ENCODE measurements at places on chromosomes 2 and 18. TPM values are rescaled to one million over a fixed set of nuclear protein-coding genes. Genes with fewer than 3 reads are reported as not detected.

DNA sequence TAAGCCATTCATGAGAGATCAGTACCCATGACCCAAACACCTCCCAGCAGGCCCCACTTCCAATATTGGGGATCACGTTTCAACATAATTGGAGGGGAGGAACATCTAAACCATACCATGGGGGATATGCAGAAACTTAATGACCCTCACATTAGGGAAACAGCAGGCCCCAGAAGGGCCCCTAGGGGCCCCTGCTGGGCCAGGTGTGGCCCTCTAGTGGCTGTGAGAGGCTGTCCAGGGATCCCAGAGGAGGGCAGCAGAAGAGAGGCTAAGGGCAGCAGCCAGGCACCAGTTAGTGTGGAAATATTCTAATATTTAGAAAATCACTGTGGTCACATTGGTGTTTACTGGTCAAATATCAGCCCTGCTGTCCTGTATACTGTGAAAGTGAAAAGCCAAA is 49.3 kb upstream of the ANKRD44 start:
- DNase-seq: no peak

GRCh38 chr18:10387399-10387798 is 67.0 kb upstream of the APCDD1 start:
- no peak for DNase-seq

Gene FBXO36
- total RNA-seq: 8.1 TPM

GRCh38 chr2:160906878-160907277 is 253.3 kb upstream of the TANK start:
- DNase-seq: no peak

GRCh38 chr2:15163326-15163725 is 397.8 kb downstream of the NBAS start:
- DNase-seq: no peak

DNA sequence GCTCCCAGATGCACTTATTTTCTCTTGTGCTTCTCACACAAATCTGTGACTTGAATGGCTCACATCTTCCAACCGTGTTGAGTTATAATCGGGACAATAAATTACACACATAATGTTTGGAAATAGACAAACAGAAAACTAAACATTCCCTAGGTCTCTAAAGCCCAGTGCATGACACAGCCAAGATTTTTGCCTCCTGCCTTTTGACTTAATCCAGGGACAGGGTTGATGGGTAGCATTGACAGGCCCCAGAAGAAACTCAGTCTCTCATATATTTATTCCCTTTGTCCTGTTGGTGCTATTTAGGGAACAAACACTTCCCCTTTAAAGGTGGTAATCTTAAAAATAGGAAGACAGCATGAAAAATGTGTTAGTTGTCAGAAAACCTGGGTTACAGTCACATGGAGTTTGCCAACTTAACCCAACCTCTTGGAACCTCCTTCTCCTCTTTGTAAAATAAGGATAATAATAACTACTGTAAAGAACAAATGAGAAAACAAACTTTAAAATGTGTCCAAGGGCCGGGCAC is 24.0 kb upstream of the ARPC2 start:
- DNase-seq: no peak

DNA sequence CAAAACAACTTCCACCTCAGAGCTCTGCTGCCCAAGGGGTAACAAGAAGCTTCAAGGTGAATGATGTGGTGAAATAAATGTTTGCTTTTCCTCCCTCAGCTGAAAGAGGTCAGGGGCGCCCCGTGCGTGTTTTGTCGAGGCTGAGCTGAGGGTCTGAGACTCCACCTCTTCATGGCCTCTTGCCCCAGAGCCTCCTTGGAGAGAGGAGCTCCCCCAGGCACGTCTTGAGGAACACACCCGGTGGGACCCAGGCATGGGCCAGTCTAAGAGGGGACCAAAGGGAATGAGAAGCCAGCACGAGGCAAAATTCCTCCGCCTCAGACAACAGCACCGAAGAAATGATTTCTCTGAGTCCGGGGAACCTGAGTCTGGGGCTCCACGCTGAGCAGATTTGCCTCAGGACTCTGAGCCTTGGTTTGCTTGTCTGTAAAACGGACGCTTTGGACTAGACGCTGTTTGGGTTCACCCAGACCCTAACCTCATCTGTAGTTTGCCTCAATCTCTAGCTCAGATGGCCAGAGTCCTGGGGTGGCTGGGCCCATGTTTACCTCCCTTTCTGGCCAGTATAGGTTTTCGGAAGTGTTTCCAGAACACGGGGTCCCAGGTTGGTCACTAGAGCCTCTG is 56.4 kb upstream of the ODC1 start:
- DNase-seq: no peak

DNA sequence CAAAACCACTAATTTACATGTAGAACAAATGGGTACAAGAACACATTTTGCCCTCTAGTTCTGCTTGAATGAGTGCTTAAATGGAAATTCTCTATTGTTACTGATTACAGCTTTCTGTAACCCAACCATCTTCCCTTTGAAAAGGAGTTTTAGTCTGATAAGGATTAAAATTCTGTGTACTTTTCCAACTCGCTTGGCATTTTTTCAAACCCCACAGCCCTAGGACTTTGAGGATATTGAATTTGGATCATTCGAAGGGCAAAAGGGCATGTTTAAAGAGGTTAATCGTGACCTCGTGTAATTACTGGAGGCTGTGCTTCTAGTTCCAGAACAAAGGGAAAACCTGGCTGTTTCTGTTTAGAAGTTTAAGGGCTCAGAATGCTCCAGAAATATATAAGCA is 432.3 kb downstream of the PID1 start:
- no peak for DNase-seq

DNA sequence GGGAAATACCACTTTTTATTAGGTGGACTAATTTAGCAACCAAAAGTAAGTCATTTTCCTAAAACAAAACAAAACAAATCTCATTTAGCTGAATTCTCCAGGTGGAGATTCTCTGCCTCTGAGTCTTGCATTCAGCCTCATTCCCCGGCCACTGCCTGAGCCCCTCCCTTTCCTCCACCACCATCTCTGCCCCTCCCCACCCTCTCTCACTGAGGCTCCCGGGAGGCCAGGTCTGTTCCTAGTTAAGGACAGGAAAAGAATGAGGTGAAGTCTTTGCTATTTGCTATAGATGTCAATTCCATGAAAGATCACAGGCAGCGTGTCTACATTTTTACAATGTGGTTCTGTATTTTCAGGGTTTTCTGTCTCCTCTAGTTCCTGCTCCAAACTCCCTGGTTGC is 83.0 kb upstream of the SOX11 start:
- no peak for DNase-seq

GRCh38 chr2:182732736-182733135 is 16.7 kb downstream of the DNAJC10 start:
- no peak for DNase-seq

DNA sequence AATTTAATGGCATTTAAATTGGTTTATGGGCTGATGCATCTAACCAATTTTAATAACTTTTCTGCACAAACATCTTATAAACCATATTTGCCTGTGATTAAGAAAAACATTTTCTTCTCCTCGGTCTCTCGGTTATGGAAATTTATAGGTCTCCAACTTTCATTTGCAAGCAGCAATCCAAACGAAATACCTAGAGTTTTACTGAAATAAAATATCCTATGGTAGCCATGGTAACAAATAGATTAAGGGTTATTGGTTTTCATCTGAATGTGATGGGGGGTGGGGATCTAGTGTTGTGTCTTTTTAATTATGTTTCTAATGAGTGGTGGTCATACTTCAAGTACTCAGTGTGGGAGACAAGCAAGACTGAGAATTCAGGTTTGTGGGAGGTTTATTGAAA is 2.9 kb downstream of the KLHL29 start:
- no peak for DNase-seq

Gene FAM98A
- total RNA-seq: 22.6 TPM

GRCh38 chr2:175864137-175864850 is 137.8 kb downstream of the LNPK start:
- DNase-seq: no peak

Gene ARHGAP25
- total RNA-seq: 0.82 TPM

Gene RAPGEF4
- 45.1 TPM for total RNA-seq

DNA sequence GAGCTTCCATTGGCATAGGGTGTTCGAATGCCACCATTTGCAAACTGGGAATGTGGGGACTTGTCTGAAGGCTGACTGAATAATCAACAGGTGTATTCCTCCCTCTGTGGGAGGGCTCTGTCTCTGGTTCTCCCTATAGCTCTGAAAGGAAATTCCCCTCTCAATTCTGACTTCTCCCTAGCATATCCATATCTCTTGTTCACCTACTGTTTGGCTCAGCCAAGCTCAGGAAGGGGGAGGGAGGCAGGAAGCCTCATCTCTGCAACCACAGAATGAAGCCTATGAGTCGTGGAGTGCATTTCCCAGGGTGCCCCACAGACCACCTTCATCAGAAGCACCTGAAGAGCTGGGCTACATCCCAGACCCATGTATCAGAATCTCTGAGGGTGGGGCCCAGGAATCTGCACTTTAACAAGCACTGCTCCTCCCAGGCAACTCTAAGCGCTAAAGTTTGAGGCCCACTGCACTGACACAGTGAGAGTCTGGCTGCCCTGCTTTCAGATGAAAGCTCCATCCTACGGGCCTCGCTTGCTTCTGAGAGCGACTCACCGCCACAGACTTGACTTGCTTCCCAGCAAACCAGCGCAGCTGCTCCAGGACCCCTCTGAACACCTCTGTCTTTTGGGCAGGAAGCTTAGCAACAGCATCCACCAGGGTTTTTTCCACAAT is 32.0 kb downstream of the XDH start:
- DNase-seq: no peak

- peak; percentile 28 for DNase-seq
These were observed 18.5 kb upstream of the CCDC93 start for GRCh38 chr2:118032169-118033013.

DNA sequence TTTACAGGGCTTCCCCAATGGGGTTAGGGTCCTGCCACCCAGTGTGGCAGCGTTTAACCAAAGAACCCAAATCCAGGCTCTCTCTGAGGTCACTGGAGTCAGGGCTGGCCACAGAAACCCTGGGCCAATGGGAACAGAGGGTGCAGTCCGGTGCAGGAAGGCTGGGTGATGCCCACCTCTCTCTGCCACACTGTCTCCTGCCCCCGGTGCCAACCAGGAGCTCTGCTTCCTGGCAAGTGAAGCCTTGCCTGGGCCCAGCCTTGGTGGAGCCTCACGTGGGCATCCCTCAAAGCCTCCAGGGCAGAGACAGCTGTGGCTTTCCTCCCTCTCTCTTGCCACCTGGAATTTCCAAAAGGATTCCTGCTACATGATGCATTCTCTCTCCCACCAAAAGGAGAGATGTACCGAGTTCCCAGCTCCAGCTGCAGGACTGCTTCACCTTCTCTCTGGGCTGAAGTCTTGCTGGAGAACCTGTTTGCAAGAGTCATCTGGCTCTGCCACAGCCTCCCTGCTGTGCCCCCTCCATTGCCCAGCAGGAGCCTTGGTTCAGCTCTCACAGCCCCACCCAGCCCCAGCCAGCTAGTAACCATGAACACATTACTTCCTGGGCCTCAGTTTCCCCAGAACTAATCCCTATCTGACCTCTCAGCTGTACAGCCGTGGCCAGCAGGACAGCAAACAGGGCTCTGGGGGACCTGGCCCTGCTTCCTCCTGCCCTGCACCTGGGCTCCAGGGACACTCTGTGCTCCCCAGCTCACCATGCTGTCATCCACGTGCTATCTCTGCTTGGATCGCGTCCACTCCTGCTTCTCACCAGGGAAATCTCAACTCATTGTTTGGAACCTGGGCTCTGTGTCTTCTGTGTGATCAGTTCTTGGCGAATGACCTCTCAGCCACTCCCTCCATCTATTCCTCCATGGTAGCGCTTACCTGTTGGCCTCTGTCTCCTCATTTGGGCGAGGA is 43.4 kb downstream of the KCNF1 start:
- DNase-seq: no peak

GRCh38 chr2:104849101-104849500 is 4.8 kb upstream of the POU3F3 start:
- no peak for DNase-seq

DNA sequence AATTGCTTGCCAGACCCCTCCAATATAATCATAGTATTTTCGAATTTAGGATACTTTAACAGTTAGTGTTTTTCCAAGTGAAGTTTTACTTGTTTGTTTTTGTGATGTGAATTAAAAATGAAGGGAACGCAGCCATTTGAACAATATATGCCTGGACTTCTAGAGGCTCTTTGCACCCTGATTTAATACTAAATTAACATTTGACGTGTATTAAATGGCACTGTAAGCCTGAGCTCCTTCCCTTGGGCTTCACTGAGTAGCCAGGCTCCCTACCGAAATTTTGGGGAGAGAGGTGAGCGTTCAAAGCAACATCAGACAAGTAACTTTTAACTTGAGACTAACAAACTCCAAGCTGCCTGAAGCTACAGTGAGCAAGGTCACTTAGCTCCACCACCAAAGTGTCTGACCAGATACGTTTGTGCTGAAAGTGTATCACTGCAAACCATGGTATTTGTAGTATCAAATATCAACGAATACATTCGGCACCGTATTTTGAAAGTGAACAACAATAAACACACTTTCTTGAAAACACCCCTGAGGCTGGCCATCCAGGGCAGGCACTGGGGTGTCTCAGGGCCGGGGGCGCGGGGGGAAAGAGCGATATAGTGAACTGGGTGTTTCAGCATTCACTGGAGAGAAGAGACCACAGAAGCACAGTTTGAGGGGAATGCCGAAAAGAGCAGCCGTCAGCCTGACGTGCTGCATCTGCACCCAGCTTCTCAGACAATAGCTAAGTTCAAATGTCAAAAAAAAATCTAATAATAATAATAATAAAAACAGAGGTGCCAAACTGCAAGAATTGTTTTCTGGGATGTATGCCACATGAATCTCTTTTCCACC is 7.7 kb upstream of the POU3F3 start:
- DNase-seq: no peak

- DNase-seq: no peak
These were observed 443.5 kb upstream of the MAP2 start for GRCh38 chr2:208980321-208980720.

Gene C2orf72
- 16.1 TPM for total RNA-seq

- DNase-seq: no peak
These were observed 180.6 kb downstream of the PARD3B start for GRCh38 chr2:204725693-204726360.

GRCh38 chr18:79218605-79219190 is 149.5 kb downstream of the ATP9B start:
- DNase-seq: no peak

Gene RAMP1
- 4.6 TPM for total RNA-seq

- DNase-seq: peak; percentile 45
These were observed 11.2 kb downstream of the TMEM127 start for GRCh38 chr2:96254571-96254970.

- no peak for DNase-seq
These were observed 114.1 kb upstream of the TRIB2 start for GRCh38 chr2:12602661-12603060.

GRCh38 chr2:134550566-134551164 is 168.1 kb downstream of the TMEM163 start:
- DNase-seq: no peak

DNA sequence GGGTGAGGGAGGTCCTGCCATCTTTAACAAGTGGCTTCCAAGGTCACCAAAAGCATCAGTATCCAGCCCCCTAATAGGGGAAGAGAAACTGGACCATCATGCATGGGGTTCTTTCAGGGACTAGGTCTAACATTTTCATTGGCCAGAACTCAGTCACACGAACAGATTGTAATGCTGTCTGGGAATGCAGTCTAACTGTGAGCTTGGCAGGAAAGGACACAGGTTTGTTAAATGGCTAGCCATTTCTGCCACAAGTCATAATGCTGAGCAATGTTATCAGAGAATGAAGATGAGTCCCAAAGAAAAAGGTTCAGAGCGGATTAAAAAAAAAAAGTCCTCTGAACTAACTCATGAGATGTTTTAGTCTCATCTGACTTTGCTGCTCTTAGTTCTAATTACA is 70.9 kb upstream of the TNP1 start:
- DNase-seq: peak; percentile 64
